NCI-H774 (cell line): ENCODE measurements at places on chromosomes 5 and 9.

DNA sequence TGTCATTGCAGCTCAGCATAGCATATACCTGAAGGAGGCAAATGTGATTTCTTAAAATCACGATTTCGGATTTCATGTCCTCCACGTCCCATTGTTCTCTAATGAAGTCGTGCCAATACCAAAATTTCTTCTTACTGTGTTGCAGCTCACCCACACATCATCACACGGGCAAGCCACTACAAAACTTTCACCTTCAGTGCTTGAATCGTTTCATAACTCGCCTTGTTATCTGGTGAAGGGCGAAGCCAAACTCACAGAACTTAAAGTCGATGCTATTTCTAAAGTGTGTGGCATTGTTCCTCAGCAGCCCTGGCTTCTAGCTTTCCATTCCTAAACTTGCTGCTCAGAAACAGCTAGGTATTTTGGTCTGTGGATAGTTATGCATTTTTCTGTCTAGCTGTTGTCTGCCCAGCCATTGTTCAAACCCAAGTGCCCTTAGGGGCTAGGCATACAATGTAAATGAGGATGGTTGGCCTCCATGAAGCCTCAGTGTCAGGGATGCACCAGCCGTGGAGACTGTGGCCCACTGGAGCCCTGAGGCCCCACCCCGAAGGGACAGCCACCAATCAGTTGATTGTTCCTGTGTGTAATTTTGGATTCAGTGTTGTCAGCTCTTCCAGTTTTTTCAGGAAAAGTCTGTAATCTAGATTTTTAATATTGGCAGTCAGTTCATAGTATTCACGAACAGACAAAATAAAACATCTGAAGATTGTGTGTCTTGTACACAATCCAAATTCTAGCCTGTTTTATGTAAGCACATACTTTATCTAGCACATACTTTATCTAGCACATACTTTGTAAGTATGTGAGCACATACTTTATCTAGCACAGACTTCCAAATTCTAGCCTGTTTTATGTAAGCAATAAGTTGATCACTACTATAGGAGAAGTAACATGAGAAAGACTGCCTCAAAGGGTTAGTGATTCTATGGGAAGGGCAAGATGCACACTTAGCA is 112.8 kb downstream of the DAPK1 start:
- DNase-seq = no peak

GRCh38 chr5:125109293-125109692 is 362.9 kb upstream of the ZNF608 start:
- DNase-seq = no peak

DNA sequence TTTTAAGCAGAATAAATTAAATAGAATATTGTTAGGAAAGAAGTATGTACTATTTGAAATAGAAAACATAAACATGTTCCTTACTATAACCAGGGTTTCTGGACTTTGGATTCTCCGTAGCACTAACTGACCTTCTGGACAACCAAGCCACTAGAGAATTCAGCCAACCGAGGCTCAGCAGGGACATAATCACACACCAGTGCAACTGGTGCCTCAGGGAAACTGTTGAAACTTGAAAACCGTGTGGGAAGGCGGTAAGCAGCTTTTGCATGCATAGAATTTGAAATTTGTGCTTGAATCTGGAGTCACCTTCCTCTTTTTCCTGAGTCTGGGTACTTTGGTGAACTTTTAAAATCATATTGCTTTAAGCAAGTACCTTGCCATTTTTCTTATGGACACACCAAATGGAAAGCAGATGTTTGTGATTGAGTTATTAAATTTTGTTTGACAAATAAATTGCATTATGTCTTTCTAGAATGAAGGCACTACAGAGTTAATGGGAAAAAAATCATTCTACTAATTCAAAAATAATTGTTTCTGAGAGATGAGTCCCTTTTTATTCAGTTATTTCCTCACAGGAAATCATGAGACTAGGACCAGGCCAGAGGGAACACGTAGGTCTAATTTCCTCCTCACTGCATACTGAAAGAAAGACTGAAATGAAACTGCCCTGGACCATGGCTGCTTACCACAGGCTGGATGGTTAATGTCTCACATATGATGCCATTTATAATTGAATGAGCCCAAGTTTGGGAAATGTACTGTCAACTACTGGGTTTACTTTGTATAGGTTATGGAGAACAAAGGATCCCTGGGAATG is 20.6 kb upstream of the SCAMP1 start:
- no peak for DNase-seq

GRCh38 chr9:135880438-135880837 is 26.9 kb downstream of the CAMSAP1 start:
- no peak for DNase-seq

DNA sequence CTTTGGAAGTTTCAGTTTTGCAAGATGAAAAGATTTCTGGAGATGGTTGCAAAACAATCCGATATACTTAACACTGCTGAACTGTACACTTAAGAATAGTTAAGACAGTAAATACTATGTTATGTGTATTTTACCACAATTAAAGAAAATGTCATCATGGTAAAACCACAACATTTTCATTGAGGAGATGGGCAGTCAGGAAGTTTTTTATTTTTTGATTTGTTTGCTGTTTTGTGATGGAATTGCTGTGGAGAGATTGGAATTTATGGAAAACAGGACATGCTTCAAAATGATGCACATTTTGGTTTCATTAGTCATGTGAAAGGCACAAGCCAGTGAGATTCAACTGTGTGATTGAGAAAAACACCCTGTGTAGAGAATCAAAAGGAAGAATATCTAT is 90.5 kb upstream of the AGXT2 start:
- no peak for DNase-seq

- DNase-seq = no peak
Measured at GRCh38 chr9:73153793-73154227, 2.1 kb downstream of the ANXA1 start.

DNA sequence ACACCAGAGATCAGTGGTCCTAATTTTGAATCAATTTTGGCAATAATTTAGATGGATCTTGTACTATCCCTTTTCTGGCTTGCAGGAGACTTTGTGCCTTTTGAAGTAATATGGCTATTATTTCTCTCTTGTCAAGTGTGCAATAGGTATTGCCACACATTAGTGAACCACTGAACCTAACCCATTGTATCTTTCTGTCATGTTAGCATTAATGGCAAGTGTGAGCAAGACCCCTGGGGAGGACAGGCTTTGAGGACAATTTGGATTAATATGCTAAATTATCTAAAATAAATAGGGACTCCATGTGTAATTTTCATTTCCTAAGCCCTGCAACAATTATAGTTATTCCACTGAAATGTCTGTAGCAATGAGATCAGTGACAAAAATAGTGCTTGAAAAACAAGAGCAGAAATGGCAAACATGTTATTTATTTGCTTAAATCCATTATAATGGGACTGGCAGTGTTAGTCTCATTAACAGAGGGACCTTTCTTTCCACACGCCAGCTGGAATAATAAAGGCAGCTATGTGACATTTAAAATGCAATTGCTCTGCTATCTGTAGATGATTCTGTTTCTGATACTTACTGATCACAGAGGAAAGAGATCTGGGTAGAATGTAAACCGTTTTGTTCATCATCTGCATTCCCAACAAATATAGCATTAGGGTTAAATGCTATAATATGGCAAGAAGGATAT is 753.3 kb upstream of the ZNF608 start:
- DNase-seq = peak; percentile 69

GRCh38 chr5:113380807-113381326 is 53.9 kb downstream of the TSSK1B start:
- DNase-seq = no peak

DNA sequence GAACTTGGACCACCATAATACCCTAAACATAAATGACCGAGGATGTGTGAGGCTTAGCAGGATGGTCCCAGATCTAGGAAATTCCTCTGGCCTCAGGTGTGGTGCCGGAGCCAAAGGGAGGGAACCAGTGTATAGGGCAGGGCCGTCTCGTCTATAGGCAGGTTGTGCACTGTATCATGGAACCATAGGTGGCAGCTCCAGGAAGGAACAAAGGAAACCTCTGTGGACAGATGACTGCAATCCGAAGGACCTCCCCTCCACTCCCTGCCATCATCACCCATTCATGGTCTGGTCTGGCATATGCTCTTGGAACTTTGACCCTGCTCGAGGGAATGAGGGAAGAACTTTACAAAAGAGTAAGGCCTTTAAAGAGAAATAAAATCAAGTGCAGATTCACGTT is 2.9 kb upstream of the MACIR start:
- no peak for DNase-seq

GRCh38 chr9:134212809-134213507 is 48.6 kb upstream of the RNU6ATAC start:
- no peak for DNase-seq

- DNase-seq = peak; percentile 29
Measured at GRCh38 chr9:108634204-108634603, 221.6 kb downstream of the ACTL7B start.

DNA sequence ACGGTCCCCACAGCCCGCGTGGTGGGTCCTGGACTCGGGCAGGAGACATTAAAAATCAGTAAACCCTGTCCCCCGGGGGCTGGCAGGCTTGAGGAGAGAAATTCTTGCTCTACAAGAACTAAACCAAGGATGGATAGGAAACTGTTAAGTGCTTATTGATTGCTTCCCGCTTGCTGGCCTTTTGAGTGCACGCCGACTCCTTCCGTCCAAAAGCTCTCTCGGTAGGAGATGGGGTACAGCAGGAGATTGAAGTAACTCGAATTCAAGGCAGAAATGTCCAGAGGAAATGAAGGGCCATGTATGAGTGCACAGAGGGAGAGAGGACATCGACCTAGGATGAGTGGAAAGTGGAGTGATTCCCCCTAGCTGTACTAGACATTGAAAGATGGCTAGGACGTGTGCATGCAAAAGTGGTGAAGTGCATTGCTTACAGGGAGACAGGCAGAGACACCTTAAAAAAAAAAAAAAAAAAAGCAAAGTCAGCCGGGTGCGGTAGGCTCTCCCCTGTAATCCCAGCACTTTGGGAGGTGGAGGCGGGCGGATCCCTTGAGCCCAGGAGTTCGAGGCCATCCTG is 923 bp downstream of the RECK start:
- no peak for DNase-seq

GRCh38 chr9:75941577-75942311 is 51.3 kb downstream of the PCSK5 start:
- DNase-seq = no peak

- DNase-seq = no peak
Measured at GRCh38 chr5:150253416-150254208, 36.0 kb downstream of the CAMK2A start.

DNA sequence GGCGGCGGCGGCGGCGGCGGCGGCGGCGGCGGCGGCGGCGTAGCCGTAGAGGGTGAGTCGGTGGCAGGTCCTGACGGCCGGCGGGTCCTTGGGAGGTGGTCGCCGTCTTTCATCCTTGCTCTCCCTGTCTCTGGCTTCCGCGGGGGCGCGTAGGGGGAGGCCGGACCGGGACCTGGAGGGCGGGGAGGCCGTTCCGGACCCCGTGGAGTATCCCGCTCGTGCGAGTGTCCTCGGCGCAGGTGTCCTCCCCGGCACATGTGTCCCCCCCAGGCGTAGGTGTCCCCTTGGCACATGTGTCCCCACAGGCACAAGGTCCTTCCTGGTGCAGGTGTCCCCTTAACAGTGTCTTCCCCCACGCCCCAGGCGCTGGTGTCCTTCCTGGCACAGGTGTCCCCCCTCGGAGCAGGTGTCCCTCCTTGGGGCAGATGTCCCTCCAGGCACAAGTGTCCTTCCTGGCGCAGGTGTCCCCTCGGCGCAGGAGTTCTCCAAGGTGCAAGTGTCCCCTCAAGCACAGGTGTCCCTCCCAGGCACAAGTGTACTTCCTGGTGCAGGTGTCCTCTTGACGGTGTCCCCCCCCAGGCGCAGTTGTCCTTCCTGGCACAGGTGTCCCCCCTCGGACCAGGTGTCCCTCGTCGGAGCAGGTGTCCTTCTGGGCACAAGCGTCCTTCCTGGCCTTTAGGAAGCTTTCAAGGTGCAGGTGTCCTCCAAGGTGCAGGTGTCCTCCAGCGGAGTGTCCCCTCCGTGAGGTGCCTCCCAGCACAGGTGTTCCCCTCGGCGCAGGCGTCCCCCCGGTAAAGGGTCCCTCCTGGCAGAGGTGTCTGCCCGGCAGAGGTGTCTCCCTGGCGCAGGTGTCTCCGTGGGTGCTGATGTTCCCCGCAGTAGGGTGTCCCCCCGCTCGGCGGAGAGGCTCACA is 519 bp downstream of the EXOC3 start:
- peak; percentile 55 for DNase-seq

GRCh38 chr9:35180801-35181200 is 19.0 kb downstream of the UNC13B start:
- no peak for DNase-seq

- no peak for DNase-seq
Measured at GRCh38 chr9:77170991-77171699, 6.2 kb upstream of the VPS13A start.

GRCh38 chr9:125600194-125600593 is 106.8 kb downstream of the MAPKAP1 start:
- no peak for DNase-seq

- no peak for DNase-seq
Measured at GRCh38 chr5:7867260-7867659, 1.6 kb downstream of the FASTKD3 start.

GRCh38 chr9:109590966-109591365 is 92.9 kb upstream of the PTPN3 start:
- no peak for DNase-seq

- no peak for DNase-seq
Measured at GRCh38 chr5:83956386-83956785, 235.7 kb upstream of the HAPLN1 start.

DNA sequence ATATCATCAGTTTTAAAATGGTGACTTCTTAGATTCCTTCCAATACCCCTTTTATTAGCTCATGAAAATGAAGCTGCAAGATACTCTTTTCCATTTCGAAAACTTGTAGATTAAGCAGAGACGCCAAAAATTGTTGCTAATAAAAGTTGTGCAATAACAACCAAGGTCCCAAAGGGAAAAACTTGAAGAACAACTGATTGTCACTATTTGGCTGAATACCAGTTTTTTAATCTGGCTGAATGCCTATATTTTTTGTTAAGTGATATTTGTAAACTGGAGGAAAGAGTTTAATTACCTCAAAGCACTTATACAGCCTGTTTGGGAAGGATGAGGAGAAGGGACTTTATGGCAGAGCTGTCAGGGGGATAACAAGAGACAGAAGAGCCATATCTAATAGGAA is 14.6 kb downstream of the C5orf58 start:
- DNase-seq = no peak

- no peak for DNase-seq
Measured at GRCh38 chr9:81492710-81493447, 196.5 kb downstream of the TLE1 start.

DNA sequence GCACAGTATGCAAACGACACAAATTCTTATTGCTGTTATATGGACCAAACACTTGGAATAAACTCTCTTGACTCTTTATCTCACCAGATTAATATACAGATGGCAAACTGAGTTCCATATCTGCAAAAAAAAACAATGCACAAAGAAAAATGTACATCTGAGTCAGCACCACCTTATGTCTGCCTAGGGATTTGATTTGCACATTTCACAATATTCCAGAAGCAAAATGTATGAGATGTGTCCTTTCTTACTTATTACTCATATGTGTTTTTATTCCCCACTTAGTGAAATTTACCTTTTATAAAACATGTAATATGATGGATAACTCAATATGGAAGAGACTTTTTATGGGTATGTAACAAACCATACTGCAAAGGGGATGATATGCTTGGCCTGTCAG is 236.9 kb downstream of the GLIS3 start:
- DNase-seq = no peak

- no peak for DNase-seq
Measured at GRCh38 chr5:39361306-39361705, 3.0 kb downstream of the C9 start.
